Stimulated activated CD8-positive, alpha-beta memory T cell treated with anti-CD3 and anti-CD28 coated beads, Interleukin-15, amount 100 ng/mL, for 1 hour (primary cell): ENCODE measurements at places on chromosomes 3 and 15.

DNA sequence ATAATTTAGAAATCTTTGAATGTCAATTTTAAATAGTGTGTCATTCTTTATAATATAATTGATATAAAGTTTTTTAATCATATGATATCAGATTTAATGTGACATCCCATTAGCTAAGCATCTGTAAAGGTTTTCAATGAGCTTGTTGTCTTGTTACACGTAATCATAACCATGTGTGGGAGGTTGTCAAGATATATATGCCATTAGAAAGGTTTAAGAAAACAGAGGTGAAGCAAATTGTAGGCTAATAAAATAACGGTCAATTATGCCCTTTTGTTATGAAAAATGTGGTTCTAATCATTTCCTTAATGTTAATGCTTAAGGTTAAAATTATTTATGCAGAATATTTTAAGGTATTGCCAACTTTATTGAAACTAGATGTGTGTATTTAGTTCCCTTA lies 56.3 kb downstream of the RSRC1 start:
- DNase-seq = no peak

DNA sequence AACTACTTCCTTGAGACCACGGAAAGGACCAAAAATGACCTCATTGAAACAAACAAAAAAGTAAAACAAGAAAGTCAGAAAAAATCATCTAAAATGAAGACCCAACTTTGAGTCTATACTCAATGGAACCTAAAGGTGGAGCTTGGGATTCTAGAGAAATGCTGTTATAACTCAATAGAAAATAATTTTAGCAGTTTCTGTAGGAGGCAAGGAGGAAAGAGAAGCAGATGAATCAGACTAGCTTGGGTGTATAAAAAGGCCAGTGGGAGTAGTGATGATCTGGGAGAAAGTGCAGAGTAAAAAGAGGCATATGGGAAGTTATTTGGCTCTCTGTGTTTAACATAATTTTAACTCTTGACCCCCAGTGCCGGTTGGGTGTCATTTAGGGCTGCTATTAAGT lies 94.4 kb downstream of the TMCO5A start:
- DNase-seq = no peak

- DNase-seq = no peak
Measured at GRCh38 chr15:100020614-100021013, 287.4 kb upstream of the LYSMD4 start.

DNA sequence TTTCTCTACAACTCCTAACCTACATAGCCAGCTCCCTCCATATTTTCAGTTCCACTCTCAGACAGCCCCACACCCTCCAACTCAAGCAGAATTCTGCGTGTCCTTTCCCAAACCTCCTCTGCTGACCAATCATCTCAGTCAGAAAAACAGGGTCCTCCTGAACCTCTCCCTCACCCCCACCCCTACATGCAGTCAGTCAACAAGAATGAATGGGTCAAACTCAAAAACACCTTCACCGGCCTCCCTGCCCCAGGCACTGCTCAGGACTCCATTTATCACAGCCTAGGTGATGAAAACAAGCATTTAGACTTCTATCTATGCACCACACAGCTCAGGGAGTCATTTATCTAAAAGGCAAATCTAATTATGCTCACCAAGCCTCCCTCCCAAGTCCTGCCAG lies 32.4 kb downstream of the MYL3 start:
- no peak for DNase-seq

DNA sequence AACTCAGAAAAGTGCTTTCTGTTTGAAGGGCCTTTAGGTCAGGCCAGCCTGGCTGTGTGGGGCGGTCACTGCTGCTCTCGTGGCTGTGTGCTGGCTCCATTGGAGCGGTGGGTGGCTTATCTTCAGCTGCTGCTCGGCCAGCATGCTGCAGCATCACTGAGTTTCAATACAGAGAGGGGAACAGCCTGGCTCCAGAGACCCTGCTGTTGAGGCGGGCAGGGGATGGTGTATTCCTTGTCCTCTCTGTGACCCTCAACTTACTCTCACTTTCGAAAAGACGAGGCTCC lies 248.5 kb upstream of the ONECUT1 start:
- no peak for DNase-seq

DNA sequence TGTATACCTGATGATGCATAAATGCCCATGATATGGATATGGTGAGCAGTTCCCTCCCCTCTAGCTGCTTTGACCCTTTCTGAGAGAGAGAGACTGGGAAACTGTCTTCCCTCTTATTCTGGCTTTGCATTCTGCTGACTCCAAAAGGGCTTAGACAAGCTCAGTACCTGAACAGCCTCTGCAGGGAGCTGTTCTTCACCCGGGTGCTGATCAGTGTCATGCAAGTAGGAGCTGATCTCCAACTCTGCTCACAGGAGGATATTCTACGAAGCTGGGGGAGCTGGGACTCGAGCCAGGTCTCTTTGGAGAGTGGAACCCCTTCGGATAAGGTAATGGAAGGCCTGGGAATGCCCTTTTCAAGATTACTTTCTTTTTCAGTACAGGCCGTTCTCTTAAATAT lies 237.1 kb downstream of the RYR3 start:
- DNase-seq = no peak

- DNase-seq = no peak
Measured at GRCh38 chr3:131705099-131705498, 202.3 kb upstream of the MRPL3 start.

DNA sequence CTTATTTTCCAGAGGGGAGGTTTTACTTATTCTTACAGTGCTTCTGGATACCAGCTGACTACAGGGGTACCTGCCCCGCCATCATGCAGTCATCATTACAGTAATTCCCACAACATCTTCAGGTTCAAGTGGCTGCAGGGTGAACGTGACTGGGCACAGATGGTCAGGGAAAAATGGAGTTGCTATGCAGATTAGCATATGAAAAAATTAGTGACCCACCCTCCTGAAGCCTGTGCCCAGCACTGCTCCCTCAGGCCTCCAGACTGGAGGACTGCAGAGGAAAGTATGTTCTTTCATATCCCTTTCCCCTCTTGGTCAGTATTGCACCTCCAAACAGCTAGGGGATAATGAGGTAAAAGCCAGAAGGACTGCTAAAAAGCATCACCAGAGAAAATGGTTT lies 937.9 kb downstream of the TUSC7 start:
- no peak for DNase-seq

GRCh38 chr15:68232449-68232848 lies 2.9 kb upstream of the CLN6 start:
- DNase-seq = no peak

GRCh38 chr3:150742141-150742523 lies 20.8 kb downstream of the SIAH2 start:
- DNase-seq = no peak

GRCh38 chr15:43412096-43412495 lies 41.2 kb downstream of the TUBGCP4 start:
- DNase-seq = no peak

- no peak for DNase-seq
Measured at GRCh38 chr3:89332793-89333192, 225.4 kb downstream of the EPHA3 start.

DNA sequence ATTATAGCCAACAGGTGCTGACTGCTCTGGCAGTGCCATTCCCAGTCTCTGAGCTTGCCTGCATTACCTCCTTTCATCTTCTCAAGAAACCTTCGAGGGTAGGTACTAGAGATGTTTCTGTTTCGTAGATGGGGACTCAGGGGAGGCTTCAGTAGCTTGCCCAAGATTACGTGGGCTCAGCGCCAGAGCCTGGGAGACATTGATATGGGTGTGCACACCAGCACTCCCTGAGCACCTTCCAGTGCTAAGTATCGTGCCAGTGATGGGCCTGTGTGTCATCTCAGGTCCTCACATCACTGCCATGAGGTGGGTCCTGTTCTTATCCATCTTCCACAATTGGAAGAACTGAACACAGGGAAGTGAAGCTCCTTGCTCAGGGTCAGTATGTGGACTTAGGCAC lies 15.2 kb downstream of the TSEN2 start:
- DNase-seq = no peak

- no peak for DNase-seq
Measured at GRCh38 chr15:69546182-69546581, 93.6 kb downstream of the RPLP1 start.

DNA sequence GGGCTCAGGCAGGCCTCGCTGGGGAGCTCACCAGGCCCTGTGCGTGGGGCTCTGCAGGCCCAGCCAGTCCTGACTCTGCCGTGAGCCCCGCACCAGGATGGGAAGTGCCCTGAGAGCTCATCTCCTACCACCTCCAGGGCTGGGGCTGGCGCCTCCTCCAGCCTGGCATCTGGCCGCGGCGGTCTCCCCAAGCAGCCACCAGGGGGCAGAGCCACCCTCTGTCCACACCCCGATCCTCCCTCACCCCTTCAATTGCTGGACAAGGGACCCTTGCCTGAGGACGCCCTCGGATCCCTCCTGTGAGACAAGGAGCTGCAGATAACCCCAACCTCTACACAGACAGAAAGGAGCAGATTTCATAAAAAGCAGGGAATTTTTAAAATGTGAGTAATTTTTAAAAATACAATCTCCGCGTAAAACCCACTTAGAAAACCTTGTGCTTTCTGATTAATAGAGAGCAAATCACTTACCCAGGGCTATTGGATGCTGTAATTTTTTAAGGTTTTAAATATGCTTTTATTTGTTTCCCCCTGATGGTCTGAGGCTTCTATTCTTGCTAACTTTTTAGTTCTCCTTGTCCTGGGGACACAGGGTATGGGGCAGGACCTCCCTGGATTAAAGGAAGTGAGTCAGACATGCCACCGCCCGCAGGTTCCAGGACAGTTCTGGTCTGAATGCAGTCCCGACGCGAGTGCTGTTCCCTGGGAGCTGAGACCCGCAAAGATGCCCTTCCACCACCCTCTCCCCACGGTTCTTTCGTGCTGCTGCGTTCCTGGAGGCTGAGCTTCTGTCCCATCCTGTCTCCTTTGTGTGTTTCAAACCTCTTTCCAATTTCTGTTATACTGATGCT lies 52.3 kb upstream of the CHRNA7 start:
- DNase-seq = no peak

DNA sequence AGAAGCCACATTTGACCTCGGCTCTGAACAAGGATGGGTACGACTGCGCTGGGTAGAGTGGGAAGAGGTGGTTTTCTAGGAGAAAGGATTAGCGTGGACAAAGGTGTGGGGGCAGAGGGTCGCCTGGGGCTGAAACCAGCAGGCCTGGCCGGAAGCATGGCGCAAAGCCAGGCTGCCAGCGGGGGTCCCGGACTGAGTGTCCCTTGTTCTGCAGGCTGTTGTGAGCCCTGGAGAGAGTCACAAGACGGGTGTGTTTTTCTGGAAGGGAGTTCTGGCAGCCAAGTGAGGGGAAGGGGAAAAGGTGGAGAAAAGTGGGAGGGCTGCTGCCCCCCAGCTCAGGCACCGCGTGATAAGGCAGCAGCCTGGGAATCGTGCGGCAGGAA lies 98.5 kb upstream of the MEF2A start:
- DNase-seq = no peak
